Activated CD8-positive, alpha-beta T cell treated with anti-CD3 and anti-CD28 coated beads for 36 hours (primary cell): ENCODE measurements at places on chromosomes 3 and 15. TPM values are rescaled to one million over a fixed set of nuclear protein-coding genes. Genes with fewer than 3 reads are reported as not detected.

- no peak overlapping the region for H3K27ac ChIP-seq
- H3K4me3 ChIP-seq: no peak overlapping the region
- DNase-seq: no peak
- peaks cover 3% of the 10 kb centered on the region for H3K4me1 ChIP-seq
- H3K36me3 ChIP-seq: no peaks in the 10 kb centered on the region
Observed at GRCh38 chr15:96321639-96322535, 8.6 kb upstream of the NR2F2 start.

Gene PLD1
- total RNA-seq: 1.2 TPM

GRCh38 chr15:85021409-85021808, 39.8 kb downstream of the PDE8A start:
- H3K36me3 ChIP-seq: no peaks in the 10 kb centered on the region
- no peak overlapping the region for H3K4me3 ChIP-seq
- no peaks in the 10 kb centered on the region for H3K27me3 ChIP-seq
- peaks cover 28% of the 10 kb centered on the region for H3K4me1 ChIP-seq
- no peak overlapping the region for H3K27ac ChIP-seq

DNA sequence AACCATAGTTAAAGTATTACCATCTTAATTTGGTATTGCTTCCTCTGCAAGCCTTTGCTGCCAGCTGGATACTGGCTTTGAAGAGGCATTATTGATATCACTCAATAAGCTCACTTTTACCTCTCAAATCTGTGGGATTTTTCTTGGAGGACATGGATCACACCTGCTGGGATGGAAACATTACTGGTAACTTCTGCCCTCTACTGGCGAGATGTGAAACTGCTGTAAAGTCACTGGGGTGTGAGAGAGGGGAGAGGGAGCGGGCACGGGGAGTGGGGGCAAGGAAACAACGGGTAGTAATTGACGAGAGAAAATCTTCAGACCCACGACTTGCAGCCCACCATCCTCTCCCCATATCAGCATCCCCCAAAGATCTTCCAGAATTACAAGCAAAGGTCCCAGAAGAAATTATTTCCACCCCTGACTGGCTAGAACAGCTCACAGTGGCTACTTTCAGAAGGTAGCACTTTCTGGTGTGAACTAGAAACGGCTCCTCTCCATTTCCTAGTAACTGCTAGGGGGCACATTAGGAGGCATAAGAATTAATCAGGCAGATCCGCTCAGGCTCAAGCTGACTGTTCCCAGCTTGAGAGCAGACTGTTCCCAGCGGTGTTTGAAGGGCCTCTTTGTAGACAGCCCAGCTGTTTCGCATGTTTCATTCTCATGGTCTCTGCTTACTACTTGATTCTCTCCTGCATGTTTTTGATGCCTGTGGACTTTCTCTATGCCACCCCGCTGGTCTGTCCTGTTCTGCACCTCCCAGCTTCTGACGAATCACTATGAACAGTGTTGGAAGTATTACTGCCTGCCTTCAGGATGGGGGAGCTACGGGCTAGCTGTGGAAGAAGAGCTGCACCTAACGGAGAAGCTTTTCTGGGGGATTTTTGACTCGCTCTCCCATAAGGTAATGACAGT, 230.4 kb upstream of the CHRM5 start:
- H3K27me3 ChIP-seq: peaks cover 1% of the 10 kb centered on the region
- no peaks in the 10 kb centered on the region for H3K36me3 ChIP-seq
- peak; percentile 45 for DNase-seq
- no peak overlapping the region for H3K27ac ChIP-seq
- no peak overlapping the region for H3K4me3 ChIP-seq

DNA sequence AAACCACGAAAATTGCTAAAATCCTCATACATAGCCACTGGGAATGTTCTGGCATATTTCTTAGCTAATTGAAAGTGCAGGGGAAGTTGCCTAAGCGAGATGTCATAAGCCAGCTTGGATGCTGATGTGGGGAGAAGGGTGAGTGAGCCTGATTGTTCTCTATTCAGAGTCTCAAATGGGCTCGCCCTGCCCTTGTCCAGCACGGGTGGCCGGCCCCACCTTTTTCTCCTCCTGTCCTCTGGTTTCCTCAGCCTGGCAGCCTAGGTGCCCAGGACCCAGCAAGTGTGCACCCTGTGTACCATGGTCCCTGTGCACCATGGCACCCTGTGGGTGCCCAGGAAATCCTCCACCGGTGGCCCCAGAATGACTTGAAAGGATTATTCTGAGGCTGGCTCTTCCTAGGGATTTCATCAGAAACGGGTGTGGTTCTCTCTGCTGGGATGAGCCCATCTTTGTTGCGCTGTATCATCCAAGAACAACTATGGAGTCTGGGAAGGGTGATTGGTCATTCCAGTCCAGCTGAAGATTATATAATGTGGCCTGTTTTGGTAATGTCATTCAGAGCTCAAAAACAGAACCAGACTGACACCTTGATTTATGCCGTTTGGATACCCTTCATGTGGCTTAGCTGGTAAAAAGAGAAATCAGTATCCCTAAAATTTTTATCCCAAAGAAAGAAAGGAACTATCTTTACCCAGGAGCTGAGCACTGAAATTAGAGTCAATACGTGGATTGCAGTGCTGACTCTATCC, 150.8 kb upstream of the BHLHE40 start:
- no peak for DNase-seq
- H3K36me3 ChIP-seq: peaks cover 81% of the 10 kb centered on the region
- no peaks in the 10 kb centered on the region for H3K27me3 ChIP-seq
- H3K4me3 ChIP-seq: peak overlapping the region; percentile 75
- peak overlapping the region; percentile 100 for H3K27ac ChIP-seq

GRCh38 chr3:34511891-34512290, 713.5 kb downstream of the PDCD6IP start:
- no peaks in the 10 kb centered on the region for H3K4me1 ChIP-seq
- no peak overlapping the region for H3K4me3 ChIP-seq
- no peaks in the 10 kb centered on the region for H3K27me3 ChIP-seq
- no peak for DNase-seq
- no peaks in the 10 kb centered on the region for H3K36me3 ChIP-seq

- no peaks in the 10 kb centered on the region for H3K4me1 ChIP-seq
- H3K27me3 ChIP-seq: no peaks in the 10 kb centered on the region
Observed at GRCh38 chr3:138473391-138473790, 39.0 kb downstream of the ESYT3 start.

- H3K27ac ChIP-seq: no peak overlapping the region
- no peak overlapping the region for H3K4me3 ChIP-seq
- no peak for DNase-seq
- H3K27me3 ChIP-seq: no peaks in the 10 kb centered on the region
Observed at GRCh38 chr3:49754536-49754935, 30.8 kb upstream of the GMPPB start.

DNA sequence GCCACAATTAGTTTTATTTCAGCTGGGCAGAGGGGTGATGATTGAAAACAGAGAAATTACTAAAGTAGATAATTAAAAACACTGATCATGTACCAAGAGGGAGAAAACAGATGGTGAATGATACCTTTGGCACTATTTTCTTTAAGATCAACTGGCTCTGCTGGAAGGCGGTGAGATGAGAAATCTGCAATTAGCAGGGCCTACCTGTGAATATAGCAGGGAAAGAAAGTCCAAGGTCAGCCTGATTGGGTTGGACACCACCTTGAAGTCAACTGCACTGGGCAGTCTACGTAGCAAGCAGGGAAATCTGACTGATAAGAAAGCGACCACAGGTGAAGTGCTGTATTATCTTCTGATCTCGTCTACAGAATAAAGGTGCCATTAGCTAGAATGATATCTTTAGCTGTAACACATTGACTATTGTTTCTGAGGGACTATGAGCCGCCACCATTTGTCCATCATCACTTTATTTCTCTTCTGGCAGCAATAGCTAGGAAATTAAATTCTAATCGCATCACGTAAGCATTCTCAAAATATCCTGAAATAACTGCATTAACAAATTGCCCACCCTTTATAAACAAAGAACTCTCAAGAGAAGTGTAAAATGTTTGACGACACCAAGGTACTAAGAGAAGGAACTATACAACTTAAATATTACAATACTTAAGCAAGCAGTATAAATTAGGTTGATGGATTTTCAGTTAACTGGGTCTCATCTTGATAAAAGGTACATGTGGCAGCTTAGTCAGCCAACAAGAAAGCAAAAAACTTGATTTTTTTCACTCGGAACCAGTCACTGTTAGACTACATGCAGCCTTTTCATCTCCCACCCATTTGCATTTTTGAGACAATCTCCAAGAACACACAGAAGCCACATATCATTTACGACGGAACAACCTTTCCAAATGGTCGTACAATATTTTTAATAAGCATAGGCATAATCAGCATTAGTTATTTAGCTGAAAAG, 1.3 kb downstream of the NEDD4 start:
- H3K4me1 ChIP-seq: peaks cover 21% of the 10 kb centered on the region
- no peak for DNase-seq
- H3K36me3 ChIP-seq: peaks cover 5% of the 10 kb centered on the region
- H3K27me3 ChIP-seq: peaks cover 17% of the 10 kb centered on the region

Gene ZBBX
- total RNA-seq: not detected

Gene INSYN1
- total RNA-seq: not detected

GRCh38 chr3:72903004-72903403, 15.2 kb downstream of the GXYLT2 start:
- H3K4me3 ChIP-seq: no peak overlapping the region
- peaks cover 8% of the 10 kb centered on the region for H3K27me3 ChIP-seq
- no peaks in the 10 kb centered on the region for H3K36me3 ChIP-seq
- H3K27ac ChIP-seq: no peak overlapping the region
- H3K4me1 ChIP-seq: no peaks in the 10 kb centered on the region
- no peak for DNase-seq

Gene LSAMP
- not detected for total RNA-seq

GRCh38 chr15:71713191-71713809, 97.1 kb upstream of the NR2E3 start:
- peaks cover 10% of the 10 kb centered on the region for H3K27me3 ChIP-seq
- no peaks in the 10 kb centered on the region for H3K36me3 ChIP-seq
- DNase-seq: no peak
- no peak overlapping the region for H3K4me3 ChIP-seq
- H3K27ac ChIP-seq: no peak overlapping the region
- peaks cover 1% of the 10 kb centered on the region for H3K4me1 ChIP-seq

DNA sequence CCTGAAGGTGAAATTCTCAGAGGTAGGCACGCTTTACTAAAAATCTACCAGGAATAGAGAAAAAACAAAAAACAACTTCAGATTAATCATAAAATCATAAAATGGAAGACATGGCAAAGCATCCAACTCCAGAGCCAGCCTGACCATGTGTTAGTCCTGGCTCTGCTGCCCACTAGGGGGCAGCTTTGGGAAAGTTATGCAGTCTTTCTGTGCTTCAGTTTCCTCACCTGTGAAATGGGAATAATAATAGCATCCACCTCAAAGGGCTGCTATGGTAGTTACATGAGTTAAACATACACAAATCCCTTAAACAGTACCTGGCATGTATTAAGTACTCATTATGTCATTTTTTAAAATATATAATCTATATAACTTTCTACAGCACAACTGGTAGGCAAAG, 52.3 kb downstream of the WNT5A start:
- no peaks in the 10 kb centered on the region for H3K27me3 ChIP-seq
- no peak overlapping the region for H3K4me3 ChIP-seq
- no peaks in the 10 kb centered on the region for H3K4me1 ChIP-seq
- H3K36me3 ChIP-seq: no peaks in the 10 kb centered on the region
